Dermis microvascular lymphatic vessel endothelial cell (primary cell): ENCODE measurements at places on chromosomes 4 and X.
A peak's percentile ranks its signal among the peaks of the same experiment; 100 is the strongest.

DNA sequence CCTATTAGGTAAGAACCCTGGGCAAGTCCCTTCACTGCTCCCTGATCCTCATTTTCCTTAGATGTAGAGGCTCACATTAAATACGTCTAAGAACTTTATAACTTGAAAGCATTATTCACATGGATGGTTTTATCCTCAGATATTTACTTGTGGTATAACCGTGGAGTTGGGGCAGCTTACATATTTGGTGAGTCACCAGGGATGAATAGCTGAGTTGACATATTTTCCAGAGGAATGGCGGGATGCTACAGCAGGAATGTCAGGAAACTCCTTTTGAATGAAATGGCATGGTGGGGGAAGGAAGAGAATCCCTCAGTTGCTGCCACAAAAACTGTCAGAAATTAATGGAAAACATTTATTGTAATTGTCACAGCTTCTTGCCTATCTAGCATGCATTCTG is 165.3 kb upstream of the RPS6KA3 start:
- DNase-seq = peak; percentile 4

GRCh38 chr4:137651128-137651527 is 118.8 kb upstream of the PCDH18 start:
- DNase-seq = no peak

DNA sequence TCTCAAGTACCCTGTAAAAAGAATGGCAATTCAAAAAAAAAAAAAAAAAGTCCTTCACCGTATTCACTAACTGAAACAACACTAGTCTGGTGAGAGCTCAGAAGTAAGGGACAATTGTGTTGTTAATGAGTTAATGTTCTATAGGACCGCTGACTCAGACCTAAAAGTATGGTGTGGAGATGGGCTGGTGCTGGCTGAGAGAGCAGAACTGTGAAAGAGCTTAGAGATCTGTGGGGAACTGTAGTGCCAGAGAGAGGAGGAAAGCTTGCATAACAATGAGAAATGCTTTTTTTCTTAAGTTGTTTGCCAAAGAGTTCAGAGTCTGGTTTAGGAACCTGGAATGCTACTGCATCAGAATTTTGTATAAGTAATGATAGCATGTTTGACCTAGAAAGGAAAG is 65.1 kb downstream of the LHFPL1 start:
- DNase-seq = no peak

DNA sequence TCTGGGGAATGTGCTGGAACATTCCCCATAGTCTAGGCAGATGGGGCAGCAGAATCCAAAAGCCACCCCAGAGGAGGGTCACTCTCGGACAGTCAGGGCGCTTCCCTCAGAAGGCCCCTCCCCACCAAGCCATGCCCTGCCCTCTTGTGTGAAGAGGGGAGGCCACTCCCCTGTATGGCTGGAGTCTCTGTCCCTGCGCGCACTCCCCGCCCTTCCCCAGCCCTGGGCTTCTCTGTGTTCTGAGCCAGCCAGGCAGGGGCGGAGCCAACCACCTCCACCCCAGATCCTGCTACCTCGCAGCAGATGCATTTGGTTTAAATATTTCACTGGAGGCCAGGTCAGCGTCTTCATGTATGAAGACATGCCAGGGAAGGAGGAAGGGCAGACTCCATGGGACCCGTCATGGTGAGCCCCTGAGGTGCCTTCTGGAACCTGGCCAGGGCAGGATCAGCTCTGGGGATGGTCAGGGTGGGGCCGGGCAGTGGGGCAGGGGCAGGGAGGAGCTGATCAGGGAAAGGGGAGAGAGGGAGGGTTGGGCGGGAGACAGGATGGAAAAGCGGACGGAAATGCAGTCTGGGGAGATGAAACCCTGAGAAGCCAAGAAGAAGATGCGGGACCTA is 107.3 kb downstream of the ADRA2C start:
- no peak for DNase-seq

GRCh38 chrX:63661676-63662075 is 123.3 kb downstream of the ARHGEF9 start:
- DNase-seq = no peak

- no peak for DNase-seq
Measured at GRCh38 chr4:54568184-54568583, 89.6 kb upstream of the KIT start.

GRCh38 chr4:53928825-53929224 is 135.6 kb downstream of the CHIC2 start:
- no peak for DNase-seq

- no peak for DNase-seq
Measured at GRCh38 chrX:80879916-80880315, 70.2 kb upstream of the BRWD3 start.

DNA sequence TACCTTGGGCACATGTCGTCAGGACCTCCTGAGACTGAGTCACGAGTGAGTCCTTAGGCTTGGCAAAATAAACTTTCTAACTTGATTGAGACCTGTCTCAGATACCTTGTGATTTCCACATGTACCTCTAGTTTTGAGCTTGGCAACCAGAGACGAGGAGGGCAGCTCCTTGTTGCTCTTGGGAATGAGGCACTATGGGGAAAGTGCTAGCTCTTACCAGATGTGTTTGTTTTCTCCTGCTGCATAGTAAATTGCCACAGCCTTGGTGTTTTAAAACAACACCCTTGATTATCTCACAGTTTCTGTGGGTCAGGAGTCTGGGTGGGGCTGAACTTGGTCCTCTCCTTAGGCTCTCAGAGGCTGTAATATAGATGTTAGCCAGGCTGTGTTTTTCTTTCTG is 59.1 kb upstream of the MAML3 start:
- no peak for DNase-seq

DNA sequence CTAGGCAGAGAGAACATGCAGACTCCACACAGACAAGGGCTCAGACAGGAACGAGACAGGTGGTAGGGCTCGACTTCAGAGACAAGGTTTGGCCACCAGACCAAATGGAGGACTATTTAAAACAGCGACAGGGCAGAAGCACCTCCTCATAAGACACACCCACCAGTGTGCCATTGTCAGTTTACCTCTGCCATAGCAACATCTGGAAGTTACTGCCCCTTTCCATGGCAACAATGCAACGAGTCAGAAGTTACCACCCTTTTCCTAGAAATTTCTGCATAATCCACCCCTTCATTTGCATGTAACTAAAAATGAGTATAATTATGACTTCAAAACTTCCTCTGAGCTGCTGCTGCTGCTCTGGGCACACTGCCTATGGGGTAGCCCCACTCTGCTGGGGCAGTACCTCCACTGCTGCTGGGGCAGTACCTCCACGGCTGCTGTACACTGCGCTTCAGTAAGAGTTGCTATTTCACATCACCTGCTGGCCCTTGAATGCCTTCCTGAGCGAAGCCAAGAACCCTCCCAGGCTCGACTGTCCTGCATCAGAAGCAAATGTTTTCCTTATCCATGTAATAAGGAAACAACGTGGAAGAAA is 2222.3 kb upstream of the AGA start:
- no peak for DNase-seq
